ENCODE measurements at places on chromosomes 16 and 17.
A peak's percentile ranks its signal among the peaks of the same experiment; 100 is the strongest.

DNA sequence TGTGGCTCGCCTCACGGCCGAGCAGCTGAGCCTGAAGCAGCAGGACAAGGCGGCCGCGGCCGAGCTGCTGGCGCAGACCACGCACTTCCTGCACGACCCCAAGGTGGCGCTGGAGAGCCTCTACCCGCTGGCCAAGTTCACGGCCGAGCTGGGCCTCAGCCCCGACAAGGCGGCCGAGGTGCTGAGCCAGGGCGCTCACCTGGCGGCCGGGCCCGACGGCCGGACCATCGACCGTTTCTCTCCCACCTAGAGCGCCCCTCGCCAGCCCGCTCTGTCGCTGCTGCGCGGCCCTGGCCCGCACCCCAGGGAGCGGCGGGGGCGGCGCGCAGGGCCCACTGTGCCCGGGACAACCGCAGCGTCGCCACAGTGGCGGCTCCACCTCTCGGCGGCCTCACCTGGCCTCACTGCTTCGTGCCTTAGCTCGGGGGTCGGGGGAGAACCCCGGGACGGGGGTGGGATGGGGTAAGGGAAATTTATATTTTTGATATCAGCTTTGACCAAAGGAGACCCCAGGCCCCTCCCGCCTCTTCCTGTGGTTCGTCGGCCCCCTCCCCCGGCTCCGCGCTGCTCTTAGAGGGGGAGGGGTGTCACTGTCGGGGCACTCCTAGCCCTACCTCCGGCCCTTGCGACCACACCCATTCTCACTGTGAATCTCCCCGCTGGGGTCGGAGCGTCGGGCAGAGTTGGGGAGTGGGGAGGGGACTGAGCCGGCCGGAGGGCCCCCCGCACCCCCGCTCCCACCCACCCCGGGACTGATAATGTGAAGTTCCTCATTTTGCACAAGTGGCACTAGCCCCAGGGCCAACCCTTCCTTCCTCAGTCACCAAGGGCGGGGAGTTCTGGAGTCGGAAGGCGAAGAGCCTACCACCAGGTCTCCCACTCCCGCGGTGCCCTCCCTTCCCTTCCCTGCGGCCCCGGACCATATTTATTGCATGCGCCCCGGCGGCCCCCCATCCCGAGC is 4.0 kb downstream of the HIC1 start:
- no peak for DNase-seq

GRCh38 chr16:1681032-1681431 is 3.0 kb downstream of the JPT2 start:
- DNase-seq, result no peak

GRCh38 chr16:74568961-74569631 is 37.8 kb downstream of the GLG1 start:
- no peak for DNase-seq

- DNase-seq, result no peak
Observed at GRCh38 chr17:64653325-64653984, 8.7 kb downstream of the SMURF2 start.

DNA sequence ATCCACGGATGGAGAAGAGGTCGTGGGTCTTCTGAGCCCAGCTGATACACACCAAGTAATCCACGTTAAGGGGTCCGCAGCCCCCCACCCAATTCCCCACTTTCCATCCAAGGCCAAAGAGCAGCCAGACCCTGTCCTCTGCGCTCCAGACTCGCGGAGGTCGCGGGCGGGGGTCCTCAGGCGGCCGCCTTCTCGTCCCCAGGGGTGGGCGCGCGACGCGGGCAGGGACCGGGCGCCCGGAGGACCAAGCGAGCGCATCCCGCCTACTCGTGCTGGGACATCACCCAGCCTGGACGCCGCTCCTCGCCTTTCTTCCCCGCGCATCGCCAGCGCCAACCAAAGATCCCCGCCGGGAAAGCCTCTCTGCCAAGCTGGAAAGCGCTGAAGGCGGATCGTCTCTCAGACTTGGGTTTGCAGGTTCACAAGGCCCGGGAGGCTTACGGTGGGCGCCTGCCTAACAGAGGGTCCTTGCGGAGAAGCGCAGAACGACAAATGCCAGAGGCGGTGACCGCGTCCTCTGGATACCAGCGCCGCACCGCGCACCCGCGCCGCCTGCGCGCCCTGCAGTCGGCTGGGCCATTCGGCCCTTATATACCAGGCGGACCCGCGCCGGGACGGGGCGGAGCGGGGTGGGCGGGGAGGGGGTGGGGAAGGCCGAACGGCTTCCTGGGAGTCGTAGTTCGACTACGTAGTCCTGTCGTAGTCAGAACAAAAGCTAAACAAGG is 471.6 kb downstream of the SOX9 start:
- peak; percentile 77 for DNase-seq

GRCh38 chr17:81962499-81963441 is 1.8 kb upstream of the NOTUM start:
- DNase-seq, result no peak

- DNase-seq, result no peak
Observed at GRCh38 chr17:7576432-7576937, 3.0 kb upstream of the CD68 start.

DNA sequence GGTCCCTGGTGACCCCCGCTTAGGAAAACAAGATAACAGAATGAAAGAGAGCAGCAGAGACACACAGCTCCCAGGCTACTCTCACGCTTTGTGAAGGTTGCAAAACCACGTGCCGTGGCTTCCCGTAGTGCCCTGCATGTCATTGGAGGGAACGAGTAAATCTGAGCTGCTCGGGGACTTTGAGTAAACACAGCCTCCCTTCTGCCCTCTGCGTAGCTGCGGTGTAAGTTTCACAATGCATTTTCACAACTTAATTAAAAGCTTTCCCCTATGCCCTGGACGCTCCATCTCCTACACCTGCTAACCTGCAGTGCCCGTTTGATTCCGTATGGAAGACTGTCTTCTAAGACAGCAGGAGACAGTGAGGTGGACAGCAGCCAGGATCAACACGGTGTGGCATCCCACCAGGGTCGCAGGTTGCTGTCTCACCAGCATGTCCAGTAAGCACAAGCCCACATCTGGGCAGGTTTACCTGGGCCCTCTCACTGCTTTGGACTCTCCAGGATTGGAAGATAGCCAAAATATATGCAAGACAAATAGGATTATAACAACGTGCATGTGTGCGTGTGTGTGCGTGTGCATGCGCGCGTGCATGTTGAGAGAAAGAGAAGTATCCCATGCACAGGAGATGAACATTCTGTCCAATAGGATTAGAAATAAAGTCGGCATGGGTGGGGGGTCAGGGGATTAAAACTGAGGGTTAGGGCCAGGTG is 116.4 kb upstream of the RCVRN start:
- DNase-seq, result no peak

DNA sequence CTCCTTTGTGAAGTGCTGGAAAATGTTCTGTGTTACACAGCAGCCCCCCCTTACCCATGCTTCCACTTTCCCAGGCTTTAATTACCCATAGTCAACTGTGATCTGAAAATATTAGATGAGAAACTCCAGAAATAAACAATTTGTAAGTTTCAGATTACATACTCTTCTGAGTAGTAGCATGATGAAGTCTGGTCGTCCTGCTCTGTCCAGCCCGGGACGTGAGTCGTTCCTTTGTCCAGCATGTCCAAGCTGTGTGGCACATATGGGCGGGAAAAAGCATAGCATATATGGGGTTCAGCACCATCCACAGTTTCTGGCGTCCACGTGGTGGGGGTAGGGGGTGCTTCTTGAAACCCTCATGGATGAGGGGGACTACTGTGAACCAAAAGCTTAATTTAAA is 83.5 kb downstream of the BANP start:
- DNase-seq, result no peak

- no peak for DNase-seq
Observed at GRCh38 chr17:18025241-18025944, 13.6 kb downstream of the ATPAF2 start.

- peak; percentile 55 for DNase-seq
Observed at GRCh38 chr16:4426021-4426684, 485 bp downstream of the DNAJA3 start.

- no peak for DNase-seq
Observed at GRCh38 chr17:15398291-15398690, 56.9 kb upstream of the TEKT3 start.

DNA sequence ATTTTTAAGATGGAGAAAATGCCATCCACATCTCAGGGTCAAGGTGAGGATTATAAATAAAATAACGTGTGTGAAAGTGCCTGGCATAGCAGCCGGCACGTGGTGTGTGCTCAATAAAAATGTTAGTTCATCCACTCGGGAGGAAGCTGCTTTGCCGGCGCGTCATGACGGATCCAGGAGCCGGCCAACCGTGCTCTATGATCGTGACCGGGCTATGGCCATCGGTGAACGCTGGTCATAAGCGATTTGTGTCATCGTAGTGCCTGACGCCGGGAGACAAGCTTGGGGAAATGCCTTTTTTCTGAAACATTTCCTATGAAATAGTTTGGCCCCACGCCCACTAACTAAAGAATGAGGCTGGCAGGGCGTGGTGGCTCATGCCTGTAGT is 74.0 kb downstream of the CMC2 start:
- no peak for DNase-seq

Measured in NCI-H2227 treated with DMSO at 0.1 percent for 48 hours (cell line).